ENCODE measurements at places on chromosomes 1 and 21.
A peak's percentile ranks its signal among the peaks of the same experiment; 100 is the strongest.

GRCh38 chr1:179493323-179493722 is 82.4 kb downstream of the NPHS2 start:
- DNase-seq: no peak

- peak; percentile 30 for DNase-seq
Measured at GRCh38 chr1:117627546-117628130, 21.8 kb downstream of the TENT5C start.

GRCh38 chr1:229388897-229389580 is 44.9 kb downstream of the ACTA1 start:
- no peak for DNase-seq

GRCh38 chr1:97844552-97845089 is 76.2 kb downstream of the DPYD start:
- no peak for DNase-seq

- no peak for DNase-seq
Measured at GRCh38 chr21:39616211-39616772, 3.6 kb downstream of the B3GALT5 start.

- no peak for DNase-seq
Measured at GRCh38 chr1:185774394-185774793, 40.2 kb downstream of the HMCN1 start.

GRCh38 chr1:63705078-63705477 is 68.7 kb upstream of the ROR1 start:
- no peak for DNase-seq

DNA sequence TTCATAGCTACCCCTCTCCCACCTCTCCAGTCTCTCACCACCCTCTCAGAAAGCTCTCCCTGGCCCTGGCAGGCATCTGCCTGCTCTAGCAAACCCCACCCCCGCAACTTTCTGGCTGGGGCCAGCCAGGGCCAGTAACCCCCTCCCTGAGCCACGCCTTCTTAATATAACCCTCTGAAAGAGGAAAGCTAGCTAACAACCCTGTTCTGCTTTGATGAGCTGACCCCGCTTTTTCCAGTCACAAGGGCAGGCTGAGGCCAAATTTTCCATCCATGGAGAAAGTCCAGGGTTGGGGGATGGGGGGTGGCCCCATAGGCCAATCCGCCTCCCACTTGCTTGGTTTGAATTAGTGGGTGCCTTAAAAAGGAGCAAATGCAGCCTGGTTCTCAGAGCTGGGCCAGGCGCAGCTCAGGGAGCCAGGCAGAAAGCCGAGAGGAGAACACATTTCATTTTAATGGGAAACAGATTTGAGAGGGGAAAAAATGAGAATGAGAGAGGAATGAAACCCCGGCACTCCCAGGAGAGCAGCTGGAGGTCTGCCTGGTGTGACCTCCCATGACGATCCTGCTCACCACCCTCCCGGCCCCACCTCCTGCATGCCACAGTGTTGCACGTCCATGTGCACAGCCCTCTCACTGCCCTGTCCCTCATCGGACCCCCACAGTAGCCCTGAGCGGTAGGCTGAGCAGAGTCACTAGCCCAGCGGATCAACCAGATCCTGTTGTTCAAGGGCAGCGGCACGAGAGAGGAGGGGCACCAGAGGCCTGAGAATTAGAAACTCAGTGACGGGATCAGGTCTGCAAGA is 62.3 kb downstream of the OPTC start:
- DNase-seq: no peak

DNA sequence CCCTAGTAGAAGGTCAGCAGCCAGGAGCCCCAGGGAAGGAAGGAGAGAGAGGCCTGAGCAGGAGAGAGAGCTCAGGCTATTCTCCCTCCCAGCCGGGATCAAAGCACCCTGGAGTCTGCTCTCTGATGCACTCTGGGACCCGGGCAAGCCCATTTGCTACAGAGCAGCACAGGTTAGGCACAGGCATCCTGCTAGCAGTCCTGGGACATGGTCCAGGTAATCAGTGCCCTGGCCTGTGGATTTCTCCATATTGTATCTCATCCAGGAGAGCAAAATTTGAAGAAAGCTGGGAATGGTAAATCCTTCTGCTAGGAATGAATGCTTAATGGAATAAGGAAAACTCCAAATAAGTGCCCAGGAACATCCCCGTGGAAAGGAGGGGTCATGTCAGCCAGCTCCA is 130.3 kb downstream of the HIVEP3 start:
- DNase-seq: no peak

GRCh38 chr1:109115685-109116084 is 1.8 kb downstream of the ELAPOR1 start:
- no peak for DNase-seq

- peak; percentile 3 for DNase-seq
Measured at GRCh38 chr1:107277022-107277421, 136.2 kb downstream of the NTNG1 start.

- DNase-seq: no peak
Measured at GRCh38 chr1:93463960-93464359, 16.0 kb downstream of the FNBP1L start.

Data from germinal center (tissue), 1 donor.